ENCODE measurements at places on chromosomes 2 and 18.

DNA sequence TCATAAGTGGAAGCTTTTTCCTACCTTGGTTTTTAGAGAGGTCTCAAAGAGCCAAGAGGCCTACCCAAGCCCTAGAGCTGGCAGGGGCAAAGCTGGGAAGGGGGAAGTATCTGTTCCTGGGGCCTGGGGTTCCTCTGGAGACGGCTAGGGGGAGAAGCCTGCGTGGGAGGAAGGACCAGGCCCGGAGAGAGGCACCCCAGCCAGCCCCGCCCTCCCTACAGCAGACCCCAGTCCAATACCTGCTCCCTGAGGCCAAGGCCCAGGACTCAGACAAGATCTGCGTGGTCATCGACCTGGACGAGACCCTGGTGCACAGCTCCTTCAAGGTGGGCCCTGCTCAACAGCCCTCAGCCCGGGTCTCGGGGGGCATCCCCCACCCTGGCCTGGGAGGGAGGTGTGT lies 2.2 kb downstream of the CTDSP1 start:
- H3K4me1 ChIP-seq, result peaks cover 15% of the 10 kb centered on the region
- no peak overlapping the region for H3K4me3 ChIP-seq
- no peak for DNase-seq
- no peak overlapping the region for H3K27ac ChIP-seq
- H3K36me3 ChIP-seq, result peaks cover 2% of the 10 kb centered on the region

DNA sequence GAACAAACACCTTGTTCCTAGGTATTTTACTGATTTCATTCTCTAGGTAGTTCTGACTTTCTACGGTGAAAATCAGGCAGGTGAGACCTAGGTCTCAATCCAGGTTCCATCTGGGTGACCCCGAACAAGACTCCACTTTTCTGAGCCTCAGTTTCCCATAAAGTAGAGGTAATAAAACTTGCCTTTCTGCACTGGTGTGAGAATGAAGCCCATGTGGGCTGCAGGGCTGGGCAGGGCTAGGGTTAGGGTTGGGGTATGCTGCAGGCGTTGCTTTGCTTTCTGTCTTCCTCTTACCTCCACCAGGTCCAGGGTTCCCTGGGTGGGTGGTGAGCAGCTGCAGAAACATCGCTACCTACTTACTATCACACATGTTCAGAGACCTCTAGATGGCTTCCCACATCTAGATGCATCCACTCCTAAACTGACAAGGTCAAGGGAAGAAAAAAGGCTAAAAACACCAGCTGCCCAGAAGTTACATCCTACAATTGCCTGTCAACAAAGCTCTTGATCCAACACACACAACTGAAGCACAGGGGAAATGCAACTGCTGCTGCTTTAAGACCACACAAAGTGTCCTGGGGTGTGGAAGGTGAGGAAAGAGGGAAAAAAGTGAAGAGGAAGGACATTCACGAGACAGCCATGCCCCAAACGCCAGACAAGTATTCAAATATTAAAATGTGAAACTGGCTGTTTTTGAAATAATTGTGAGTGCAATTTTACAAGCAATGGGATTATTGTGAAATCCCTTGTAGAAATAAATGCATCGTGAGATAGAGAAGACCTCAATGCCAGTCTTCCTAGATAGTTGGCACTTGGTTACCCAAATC lies 23.5 kb downstream of the MBP start:
- H3K4me1 ChIP-seq, result peaks cover 4% of the 10 kb centered on the region
- no peak for DNase-seq
- no peak overlapping the region for H3K4me3 ChIP-seq
- no peaks in the 10 kb centered on the region for H3K36me3 ChIP-seq

DNA sequence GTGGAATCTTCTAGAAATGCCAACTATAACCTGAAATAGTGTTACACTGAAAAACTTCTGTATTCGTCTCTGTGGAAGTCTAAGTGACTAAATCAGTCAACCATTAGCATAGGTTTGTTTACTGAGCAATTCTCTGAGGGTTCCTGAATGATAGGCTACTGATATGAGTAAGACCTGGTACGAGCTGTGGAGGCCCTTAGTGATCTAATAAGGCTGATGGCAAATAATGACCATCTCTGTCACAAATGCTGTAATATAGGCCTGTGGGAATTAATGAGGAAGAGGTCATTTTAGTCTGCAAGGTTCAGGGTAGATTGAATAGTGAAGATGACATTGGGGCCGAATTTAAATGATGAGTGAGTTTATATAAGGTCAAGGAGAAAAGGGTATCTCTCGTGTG lies 82.5 kb downstream of the MGAT5 start:
- no peaks in the 10 kb centered on the region for H3K27me3 ChIP-seq
- H3K27ac ChIP-seq, result no peak overlapping the region
- peak; percentile 4 for DNase-seq
- no peak overlapping the region for H3K4me3 ChIP-seq
- H3K36me3 ChIP-seq, result no peaks in the 10 kb centered on the region
- peaks cover 2% of the 10 kb centered on the region for H3K4me1 ChIP-seq

DNA sequence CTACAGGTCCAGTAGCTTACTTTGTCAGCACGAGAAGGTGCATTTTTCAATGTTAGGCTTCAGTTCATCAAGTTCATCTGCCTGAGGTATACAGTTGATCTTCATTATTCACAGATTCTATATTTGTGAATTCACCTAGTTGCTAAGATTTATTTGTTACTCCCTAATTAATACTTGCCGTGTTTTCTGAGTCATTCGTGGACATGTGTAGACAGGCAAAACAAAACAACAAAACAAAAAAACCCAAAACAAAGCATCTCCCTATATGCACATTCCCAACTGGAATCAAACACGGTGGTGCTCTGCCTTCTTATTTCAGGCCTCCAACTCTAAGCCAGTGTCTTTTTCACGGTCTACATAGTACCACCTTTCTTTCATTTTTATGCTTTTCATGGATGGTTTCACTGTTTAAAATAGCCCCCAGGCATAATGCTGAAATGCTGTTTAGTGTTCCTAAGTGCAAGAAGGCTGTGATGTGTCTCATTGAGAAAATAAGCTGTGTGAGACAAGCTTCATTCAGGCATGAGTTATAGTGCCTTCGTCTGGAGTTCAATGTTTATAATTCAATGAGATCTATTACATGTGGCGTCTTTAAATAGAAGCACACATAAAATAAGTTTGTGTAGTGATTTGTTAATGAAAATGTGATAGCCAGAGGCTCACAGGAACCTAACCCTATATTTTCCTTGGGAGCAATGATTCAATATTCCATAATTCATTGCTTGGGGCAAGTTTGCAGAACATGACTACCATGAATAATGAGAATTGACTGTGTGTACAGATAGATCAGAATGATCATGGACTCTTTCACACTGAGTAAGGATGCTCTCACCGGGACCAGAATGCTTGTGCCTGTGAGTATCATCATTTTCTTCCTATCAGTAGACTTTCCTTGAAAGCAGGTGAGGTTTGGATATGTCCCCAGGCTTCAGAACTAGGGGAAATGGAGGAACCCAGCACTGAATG lies 24.6 kb downstream of the ITGB6 start:
- H3K27ac ChIP-seq, result no peak overlapping the region
- H3K36me3 ChIP-seq, result no peaks in the 10 kb centered on the region
- peaks cover 3% of the 10 kb centered on the region for H3K4me1 ChIP-seq
- DNase-seq, result no peak
- no peak overlapping the region for H3K4me3 ChIP-seq

DNA sequence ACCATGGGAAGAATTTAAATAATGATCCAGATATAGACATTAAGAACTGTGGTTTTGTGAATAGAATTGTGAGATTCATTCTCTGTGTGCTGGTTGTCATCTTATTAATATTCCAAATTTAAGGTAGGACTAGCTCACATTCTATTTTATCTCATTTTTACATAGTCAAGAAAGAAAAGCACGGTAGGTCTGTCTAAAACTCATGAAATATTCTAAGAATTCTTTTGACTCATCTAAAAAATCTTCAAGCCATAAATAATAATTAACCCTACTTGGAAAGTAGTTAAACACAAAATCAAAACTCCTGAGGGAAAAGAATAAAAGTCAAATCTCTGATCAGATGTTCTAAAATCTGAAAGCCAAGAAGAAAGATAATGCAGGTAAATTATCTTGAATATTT lies 388.8 kb upstream of the CHAC2 start:
- H3K27ac ChIP-seq, result no peak overlapping the region
- no peaks in the 10 kb centered on the region for H3K4me1 ChIP-seq
- no peak overlapping the region for H3K4me3 ChIP-seq
- DNase-seq, result no peak
- H3K27me3 ChIP-seq, result no peaks in the 10 kb centered on the region
- no peaks in the 10 kb centered on the region for H3K36me3 ChIP-seq

DNA sequence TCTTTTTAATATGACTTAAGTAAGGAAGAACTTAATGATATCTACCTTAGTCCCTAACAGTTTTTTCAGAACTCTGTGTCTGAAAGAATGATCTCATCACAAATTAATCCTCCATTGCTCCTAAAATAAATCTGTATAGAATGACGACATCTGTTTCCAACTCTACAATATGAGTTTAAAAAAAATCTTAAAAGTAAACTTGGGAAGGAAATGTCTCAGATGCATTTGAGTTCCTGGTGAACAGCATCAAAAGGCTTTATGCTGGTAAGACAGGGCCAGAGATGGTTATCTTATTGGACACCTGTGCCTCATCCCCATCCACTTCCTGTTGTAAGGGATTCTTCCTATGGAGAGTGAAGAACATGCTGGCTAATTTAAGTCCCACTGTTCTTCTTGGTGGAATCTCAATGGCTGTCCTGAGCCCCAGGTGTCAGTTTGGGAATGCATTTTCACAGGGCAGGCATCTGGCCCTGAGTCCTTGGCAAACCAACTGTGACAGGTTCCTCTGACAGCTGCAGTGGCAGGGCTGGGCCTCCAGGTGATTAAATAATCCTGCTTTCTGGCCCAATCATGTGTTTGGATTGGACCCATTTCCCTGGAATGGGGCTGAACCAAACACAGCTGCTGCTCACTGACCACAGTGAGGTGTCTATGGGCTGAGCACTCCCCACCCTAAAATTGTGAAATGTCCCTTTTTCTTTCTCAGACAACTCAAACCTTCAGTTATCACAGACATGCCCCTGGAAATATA lies 12.9 kb upstream of the NCKAP5 start:
- H3K4me3 ChIP-seq, result no peak overlapping the region
- no peaks in the 10 kb centered on the region for H3K36me3 ChIP-seq
- peaks cover 3% of the 10 kb centered on the region for H3K4me1 ChIP-seq
- no peaks in the 10 kb centered on the region for H3K27me3 ChIP-seq
- DNase-seq, result no peak

DNA sequence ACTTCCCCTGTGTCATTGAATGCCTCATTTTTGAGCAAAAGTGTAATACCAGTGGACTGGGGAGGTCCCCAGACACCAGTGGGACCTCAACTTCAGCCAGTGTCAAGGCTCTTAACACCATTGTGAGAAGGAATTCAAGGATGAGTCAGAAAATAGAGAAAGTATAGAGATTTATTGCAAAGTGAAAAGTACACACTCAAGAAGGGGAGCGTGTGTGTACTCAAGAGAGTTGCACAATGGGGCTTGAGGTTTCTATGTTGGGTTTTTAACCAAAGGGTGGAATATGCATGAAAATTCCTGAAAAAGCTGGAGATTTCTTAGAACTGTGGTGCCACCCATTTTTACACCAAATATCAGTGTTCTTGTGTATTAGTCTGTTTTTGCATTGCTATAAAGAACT lies 81.9 kb downstream of the ADCYAP1 start:
- H3K4me3 ChIP-seq, result no peak overlapping the region
- no peaks in the 10 kb centered on the region for H3K36me3 ChIP-seq
- peaks cover 4% of the 10 kb centered on the region for H3K4me1 ChIP-seq
- H3K27me3 ChIP-seq, result no peaks in the 10 kb centered on the region
- no peak for DNase-seq
- no peak overlapping the region for H3K27ac ChIP-seq

- no peak overlapping the region for H3K4me3 ChIP-seq
- H3K27ac ChIP-seq, result no peak overlapping the region
- no peaks in the 10 kb centered on the region for H3K27me3 ChIP-seq
- no peaks in the 10 kb centered on the region for H3K36me3 ChIP-seq
- no peak for DNase-seq
Observed at GRCh38 chr2:33406622-33407021, 69.8 kb upstream of the RASGRP3 start.

DNA sequence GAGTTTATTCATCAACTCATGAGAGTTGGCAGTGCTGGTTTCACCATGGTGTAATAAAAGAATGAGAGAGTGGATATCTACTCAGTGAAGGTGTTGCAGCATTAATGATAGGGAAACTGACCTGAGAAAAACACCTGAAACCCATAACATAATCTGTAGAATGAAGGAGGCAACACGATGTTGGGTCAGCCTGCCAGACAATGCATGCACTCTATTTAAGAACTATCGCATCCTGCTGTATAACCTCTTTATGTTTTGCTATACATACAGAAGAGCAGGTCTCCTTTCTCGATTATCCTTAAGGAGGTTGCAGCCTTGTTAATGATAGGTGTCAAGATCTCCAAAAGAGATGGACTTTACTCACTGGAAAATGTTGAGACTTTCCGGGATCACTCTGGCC lies 65.9 kb downstream of the IKZF2 start:
- peaks cover 2% of the 10 kb centered on the region for H3K4me1 ChIP-seq
- H3K36me3 ChIP-seq, result no peaks in the 10 kb centered on the region
- no peaks in the 10 kb centered on the region for H3K27me3 ChIP-seq

GRCh38 chr2:237457388-237457941 lies 29.6 kb upstream of the MLPH start:
- no peaks in the 10 kb centered on the region for H3K36me3 ChIP-seq
- DNase-seq, result no peak
- H3K4me3 ChIP-seq, result no peak overlapping the region

- H3K27ac ChIP-seq, result no peak overlapping the region
- no peaks in the 10 kb centered on the region for H3K4me1 ChIP-seq
- H3K4me3 ChIP-seq, result peak overlapping the region; percentile 20
- DNase-seq, result peak; percentile 42
- no peaks in the 10 kb centered on the region for H3K36me3 ChIP-seq
Observed at GRCh38 chr2:46296216-46296839, 879 bp upstream of the EPAS1 start.

- no peak for DNase-seq
- no peaks in the 10 kb centered on the region for H3K36me3 ChIP-seq
Observed at GRCh38 chr18:47680488-47680887, 250.0 kb downstream of the SMAD2 start.

DNA sequence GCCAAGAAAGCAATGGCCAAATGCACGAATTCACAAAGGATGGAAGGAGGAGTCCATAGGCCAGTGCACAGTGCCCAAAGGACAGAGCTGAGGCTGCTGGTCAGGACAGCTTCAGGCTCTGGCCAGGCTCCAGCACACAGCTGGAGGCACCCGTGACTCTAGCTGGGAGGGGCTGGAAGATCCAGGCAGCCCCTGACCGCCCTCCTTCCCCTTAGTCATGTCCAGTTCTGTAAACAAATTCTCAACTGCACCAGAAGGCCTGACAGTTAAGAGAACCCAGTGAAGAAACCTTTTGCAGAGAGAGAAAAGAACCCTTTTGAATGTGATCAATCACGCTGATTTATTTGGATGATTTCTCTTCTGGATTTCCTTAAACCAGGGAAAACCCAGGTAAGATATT lies 7.7 kb upstream of the YWHAQ start:
- DNase-seq, result no peak
- no peaks in the 10 kb centered on the region for H3K36me3 ChIP-seq
- no peak overlapping the region for H3K4me3 ChIP-seq
- no peak overlapping the region for H3K27ac ChIP-seq

- H3K27ac ChIP-seq, result no peak overlapping the region
- no peaks in the 10 kb centered on the region for H3K27me3 ChIP-seq
- no peaks in the 10 kb centered on the region for H3K4me1 ChIP-seq
Observed at GRCh38 chr18:13530879-13531387, 195.4 kb downstream of the FAM210A start.

Data from mesendoderm (in vitro differentiated cells).